Activated naive CD8-positive, alpha-beta T cell treated with anti-CD3 and anti-CD28 coated beads for 36 hours (primary cell): ENCODE measurements at places on chromosomes 12 and 14.
A peak's percentile ranks its signal among the peaks of the same experiment; 100 is the strongest.

DNA sequence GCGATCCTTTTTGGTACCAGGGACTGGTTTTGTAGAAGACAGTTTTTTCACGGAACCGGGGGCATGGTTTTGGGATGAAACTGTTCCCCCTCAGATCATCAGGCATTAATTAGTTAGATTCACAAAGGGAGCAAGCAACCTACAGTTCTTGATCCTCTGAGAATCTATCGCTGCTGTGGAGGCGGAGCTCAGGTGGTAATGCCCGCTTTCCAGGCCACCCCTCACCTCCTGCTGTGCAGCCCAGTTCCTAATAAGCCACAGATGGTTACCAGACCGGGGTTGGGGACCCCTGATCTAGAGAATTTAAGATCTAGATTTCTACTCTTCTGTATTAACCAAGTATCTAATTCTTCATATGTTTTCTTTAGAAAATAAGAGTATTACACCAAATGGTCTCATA is 4.8 kb downstream of the ARHGAP5 start:
- DNase-seq, result no peak

GRCh38 chr12:128844031-128844635 is 9.1 kb upstream of the GLT1D1 start:
- DNase-seq, result peak; percentile 26

DNA sequence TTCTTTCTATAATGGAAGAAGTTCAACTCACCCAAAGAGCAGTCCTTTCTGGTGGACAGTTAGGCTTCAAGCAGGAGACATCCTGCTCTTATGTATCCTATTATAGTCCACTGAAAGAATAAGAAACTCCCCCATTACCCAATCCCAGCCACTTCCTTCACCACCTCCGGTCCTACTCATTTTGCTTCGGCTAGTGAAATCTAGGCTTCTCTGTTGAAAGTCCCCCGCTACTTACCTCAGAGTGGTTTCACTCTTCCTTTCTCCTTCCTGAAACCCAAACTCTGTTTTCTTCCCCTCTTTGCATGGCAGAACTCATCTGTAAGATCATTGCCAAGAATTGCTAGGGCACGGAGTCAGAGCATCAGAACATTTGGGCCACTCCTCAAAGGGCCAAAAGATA is at the start of gene GPR84:
Gene GPR84, minus strand, starts transcription at position 74 of the 400 bp plus-strand sequence. CDS start 635 bp downstream, outside the sequence.
- peak; percentile 32 for DNase-seq

GRCh38 chr14:89255012-89255411 is 162.0 kb downstream of the FOXN3 start:
- DNase-seq, result no peak

DNA sequence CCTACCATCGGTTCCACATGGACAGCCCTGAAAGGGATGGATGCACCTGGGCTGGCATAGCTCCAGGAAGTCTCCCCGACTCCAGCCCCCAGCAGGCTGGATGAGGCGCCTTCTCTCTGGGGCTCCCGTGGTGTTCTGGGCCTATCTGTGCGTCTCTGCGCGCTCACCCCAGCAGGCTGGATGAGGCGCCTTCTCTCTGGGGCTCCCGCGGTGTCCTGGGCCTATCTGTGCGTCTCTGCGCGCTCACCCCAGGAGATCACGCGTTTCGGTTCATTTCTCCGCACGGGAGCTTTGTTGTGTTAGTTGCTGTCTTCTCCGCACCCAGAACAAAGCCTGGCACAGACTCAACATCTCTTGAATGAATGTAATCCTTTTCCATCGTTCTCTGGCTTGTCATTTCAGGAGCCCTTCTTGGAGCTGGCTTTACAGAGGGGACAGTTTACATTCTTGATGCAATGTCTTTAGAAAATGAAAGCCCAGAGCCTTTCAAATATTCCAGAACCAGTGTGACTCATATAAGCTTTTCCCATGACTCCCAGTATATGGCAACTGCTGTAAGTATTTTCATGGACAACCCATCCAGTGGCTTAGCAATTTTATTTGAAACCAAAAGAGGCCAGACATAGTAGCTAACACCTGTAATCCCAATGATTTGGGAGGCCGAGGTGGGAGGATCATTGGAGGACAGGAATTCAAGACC is 40.3 kb downstream of the CFAP251 start:
- DNase-seq, result no peak

DNA sequence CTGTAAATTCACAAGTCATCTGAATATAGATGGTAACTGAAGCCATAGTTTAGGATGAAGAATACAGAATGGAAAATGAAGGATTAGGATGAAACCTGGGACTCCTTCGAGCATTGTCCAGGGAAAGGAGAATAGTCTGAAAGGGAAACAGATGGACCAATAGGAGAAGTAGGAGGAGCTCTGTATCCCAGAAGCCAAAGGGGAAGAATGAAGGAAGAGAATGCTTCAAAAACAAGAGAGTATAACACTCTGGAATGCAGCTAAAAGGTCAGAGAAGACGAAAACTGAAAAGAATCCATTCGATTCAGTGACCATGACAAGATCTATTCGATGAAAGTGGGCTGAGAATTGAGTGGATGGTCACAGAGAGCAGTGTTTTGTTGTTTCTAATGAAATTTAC is 1.0 kb downstream of the GMFB start:
- DNase-seq, result no peak

DNA sequence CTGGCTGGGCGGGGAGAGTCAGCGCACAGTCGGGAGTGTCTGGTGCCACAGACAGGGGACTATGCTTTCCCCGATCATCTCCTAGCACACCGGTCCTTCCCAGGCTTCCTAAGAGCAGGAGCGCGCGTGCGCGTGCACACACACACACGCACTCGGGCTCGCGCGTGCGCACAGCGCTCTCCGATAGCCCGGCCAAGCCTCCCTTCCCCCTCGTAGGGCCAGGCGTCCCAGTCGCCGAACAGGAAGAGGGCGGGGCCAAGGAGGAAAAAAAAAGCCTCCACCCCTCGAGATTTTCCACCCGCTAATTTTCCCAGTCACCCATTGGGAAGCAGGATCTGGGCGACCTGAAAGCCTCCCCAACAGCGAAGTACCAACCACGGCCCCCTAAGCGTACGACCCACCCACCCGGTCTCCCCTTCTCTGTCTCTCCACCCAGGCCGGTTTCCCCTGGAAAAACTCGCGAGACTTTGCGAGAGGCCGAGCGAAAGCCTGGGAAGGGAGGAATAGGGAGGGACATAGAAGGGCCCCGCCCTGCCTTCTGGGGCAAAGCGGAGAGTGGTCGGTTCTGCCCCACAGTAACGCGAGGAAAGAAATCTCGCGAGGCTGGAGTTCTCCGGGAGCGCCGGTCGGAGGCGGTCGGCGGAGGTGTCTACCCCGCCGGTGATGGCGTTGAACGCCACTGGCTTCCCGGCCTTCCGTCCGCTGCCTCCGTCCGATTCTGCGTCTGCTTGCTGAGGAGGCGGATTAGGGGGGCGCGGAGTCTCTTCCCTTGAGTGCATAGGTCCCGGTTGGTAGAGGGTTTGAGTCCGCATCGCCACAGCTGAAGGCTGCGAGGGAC is at the start of the genes FGFR1OP2 and INTS13:
Gene FGFR1OP2, plus strand, starts transcription at position 608 of the 838 bp plus-strand sequence. CDS start 15,689 bp downstream, outside the sequence.
Gene INTS13, minus strand, starts transcription at position 119 of the 838 bp plus-strand sequence. CDS start 1,178 bp downstream, outside the sequence.
- DNase-seq, result peak; percentile 97
